ENCODE measurements at places on chromosomes 5 and 9. TPM values are rescaled to one million over a fixed set of nuclear protein-coding genes. Genes with fewer than 3 reads are reported as not detected.
A peak's percentile ranks its signal among the peaks of the same experiment; 100 is the strongest.

DNA sequence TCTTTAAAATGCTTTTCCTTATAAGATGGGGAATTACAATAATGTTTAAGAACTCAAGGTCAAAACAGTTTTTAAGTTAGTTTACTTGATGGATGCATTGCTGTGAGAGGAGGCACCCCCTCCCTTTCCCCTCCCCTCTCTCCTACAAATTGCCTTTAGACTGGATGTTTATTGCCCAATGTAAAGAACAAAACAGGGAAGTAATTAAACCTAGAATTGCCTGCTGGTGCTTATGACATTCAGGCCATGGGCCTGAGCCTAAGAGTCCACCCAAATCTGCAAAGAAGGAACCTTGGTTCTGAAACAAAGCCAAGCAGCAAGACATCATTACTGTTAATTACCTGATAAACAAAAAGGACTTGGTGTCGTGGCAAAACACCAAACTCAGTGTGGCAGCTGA is 630.3 kb downstream of the ISL1 start:
- peak; percentile 33 for DNase-seq

The NIPAL4 gene
- total RNA-seq: not detected

- DNase-seq: no peak
Measured at GRCh38 chr5:153891394-153891793, 147.3 kb downstream of the FAM114A2 start.

The IFNA13 gene
- total RNA-seq: not detected

GRCh38 chr5:123119334-123119986 is 30.4 kb downstream of the PRDM6 start:
- peak; percentile 74 for DNase-seq

GRCh38 chr5:88355490-88356050 is 86.9 kb upstream of the TMEM161B start:
- no peak for DNase-seq

The FBLL1 gene
- total RNA-seq: 0.34 TPM

- DNase-seq: no peak
Measured at GRCh38 chr9:137247135-137247915, 3.8 kb upstream of the STPG3 start.

GRCh38 chr5:165201369-165201768 is 1696.0 kb downstream of the MAT2B start:
- DNase-seq: no peak

The SNCB gene
- total RNA-seq: 1.1 TPM

The GLRX gene
- total RNA-seq: 21.0 TPM

GRCh38 chr9:5205071-5205470 is 19.6 kb upstream of the INSL6 start:
- DNase-seq: no peak

- DNase-seq: peak; percentile 73
Measured at GRCh38 chr5:168881427-168882149, 302.4 kb upstream of the PANK3 start.

GRCh38 chr5:65668696-65669095 is 43.9 kb downstream of the SHLD3 start:
- DNase-seq: no peak

The PCDHGB7 gene
- 23.9 TPM for total RNA-seq

GRCh38 chr5:37598733-37599132 is 219.6 kb downstream of the WDR70 start:
- DNase-seq: no peak

The ARSI gene
- total RNA-seq: 4.2 TPM

GRCh38 chr5:10556893-10557746 is 6.8 kb upstream of the ANKRD33B start:
- DNase-seq: no peak

The LCN9 gene
- 2.4 TPM for total RNA-seq

GRCh38 chr5:63233911-63234310 is 655.3 kb downstream of the LRRC70 start:
- DNase-seq: no peak

- DNase-seq: no peak
Measured at GRCh38 chr5:109931049-109931780, 241.5 kb downstream of the MAN2A1 start.

GRCh38 chr9:90307891-90308290 is 334.7 kb downstream of the DIRAS2 start:
- no peak for DNase-seq

The PTGS1 gene
- total RNA-seq: 1.8 TPM

The CDC20B gene
- total RNA-seq: not detected
